ENCODE measurements at places on chromosomes 4 and X.

GRCh38 chr4:10659251-10659650, 25.3 kb downstream of the CLNK start:
- no peak for DNase-seq

DNA sequence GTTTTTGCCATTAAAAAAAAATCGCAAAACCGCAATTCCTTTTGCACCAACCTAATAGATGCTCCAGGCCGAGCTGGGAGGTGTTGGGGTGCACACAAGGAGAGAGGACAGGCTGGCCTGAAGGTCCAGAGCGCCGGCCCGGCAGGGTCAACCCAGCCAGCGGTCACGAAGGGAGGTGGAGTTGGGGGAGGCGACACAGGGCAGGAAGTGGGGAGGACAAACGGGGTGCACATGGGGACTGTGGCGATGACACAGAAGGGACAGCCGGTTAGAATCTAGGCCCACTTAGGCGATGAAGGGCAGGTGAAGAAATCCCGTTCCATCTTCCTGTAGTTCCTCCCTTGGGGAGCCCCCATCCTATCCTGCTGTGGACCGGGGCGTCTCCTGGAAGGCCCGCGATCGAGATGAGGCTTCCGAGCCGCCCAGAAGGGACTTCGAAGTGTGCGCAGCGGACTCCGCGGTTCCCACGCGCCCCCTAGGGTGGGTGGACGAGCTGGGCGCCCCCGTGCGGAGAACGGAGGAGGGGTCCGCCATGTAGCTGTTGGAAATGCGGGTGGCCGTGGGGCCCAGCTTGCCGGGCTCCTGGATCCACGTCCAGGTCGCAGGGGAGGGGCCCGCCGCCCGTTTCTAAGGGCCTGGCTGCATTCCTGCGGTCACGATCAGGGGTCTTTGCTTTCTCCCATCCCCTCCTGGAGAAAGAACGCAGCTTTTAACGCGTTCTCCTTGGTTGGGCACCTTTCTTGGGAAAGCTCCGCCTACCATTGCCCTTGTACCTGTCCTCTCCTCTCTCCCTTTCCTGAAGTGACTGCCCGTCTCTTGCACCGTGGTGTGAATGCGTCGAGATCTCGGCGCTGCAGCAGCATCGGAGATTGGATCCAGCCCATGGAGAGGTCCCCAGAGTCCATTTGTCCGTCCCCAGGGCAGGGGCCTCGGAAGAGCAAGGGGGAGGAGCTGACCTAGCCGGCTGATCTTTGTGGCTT, 17.0 kb upstream of the HPF1 start:
- DNase-seq, result peak; percentile 70

- no peak for DNase-seq
Measured at GRCh38 chr4:142559986-142560385, 286.1 kb downstream of the INPP4B start.

DNA sequence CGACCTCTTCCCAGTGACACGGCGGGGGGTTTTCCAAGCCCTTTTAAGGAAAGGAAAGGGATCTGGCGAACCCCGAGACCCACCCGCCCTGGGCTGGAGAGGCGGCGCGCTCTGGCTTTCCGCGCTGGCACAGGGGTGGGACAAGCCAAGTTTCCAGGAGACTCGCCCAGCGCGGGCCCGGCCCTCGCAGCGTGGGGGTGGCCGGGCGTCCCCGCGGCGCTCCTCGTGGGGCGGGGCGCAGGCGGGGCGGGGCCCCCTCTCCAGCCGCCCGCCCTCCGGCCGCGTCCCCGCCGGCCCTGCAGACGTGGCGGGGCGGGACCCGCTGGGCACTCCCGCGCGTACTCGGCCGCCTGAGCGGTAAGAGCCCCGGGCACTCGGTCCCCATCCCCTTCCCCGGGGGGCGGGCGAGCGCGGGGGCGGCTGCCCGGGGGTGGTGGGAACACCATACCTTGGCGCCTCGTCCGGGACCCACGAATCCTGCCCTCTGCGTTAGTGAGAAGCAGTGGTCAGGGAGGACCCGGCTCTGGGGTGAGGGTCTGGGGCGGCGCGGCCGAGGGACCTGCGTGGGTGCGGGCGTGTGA, at the start of gene FAM114A1:
TSS of gene FAM114A1 (plus strand) at position 329 of the 581 bp plus-strand sequence. CDS start 10,273 bp downstream, outside the sequence.
- DNase-seq, result no peak

GRCh38 chrX:46710927-46711623, 47.8 kb downstream of the SLC9A7 start:
- DNase-seq, result no peak

- no peak for DNase-seq
Measured at GRCh38 chrX:129641941-129642340, 12.8 kb downstream of the APLN start.

GRCh38 chr4:138821331-138821730, 194.2 kb upstream of the NOCT start:
- DNase-seq, result no peak

DNA sequence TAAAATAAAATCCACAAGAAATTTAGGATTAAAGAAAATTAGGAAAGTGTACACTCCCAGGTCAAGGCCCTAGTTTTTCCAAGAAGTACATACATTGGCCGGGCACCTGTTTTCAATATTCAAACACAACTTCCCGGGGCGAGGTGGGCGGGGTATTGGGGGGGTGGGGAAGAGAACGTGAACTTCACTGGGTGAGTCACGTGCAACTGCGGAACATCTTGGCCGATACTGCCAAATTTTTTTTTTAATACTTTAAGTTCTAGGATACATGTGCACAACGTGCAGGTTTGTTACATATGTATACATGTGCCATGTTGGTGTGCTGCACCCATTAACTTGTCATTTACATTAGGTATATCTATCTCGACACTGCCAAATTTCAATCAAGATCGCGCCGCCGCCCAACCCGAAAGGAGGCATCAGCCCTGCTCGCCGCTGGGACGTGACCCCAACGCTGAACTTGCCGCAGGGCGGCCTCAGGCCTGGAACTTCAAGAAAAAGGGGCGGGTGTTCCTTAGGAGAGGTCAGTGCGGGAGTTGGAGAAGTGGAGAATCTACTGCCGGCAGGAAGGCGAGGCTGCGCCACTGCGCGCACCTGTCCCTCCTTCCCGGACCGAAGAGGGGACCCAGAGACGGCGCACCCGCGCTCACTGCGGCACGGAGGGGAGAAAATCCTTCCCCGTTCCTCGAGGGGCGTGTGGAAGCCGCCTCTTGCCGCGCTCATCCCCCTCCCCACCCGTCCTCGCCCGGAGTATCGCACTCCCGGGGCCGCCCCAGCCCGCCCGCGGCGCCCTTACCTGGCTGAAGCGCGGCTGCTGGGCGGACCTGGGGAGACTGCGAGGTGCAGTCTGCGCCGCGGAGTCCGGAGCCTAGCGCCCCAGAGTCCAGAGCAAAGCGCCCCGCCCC, at the start of gene TEC:
TSS of gene TEC (minus strand) at position 883 of the 905 bp plus-strand sequence. CDS start 41,224 bp downstream, outside the sequence.
- DNase-seq, result peak; percentile 69

GRCh38 chr4:20544645-20545044, 155.6 kb upstream of the PACRGL start:
- DNase-seq, result peak; percentile 43

DNA sequence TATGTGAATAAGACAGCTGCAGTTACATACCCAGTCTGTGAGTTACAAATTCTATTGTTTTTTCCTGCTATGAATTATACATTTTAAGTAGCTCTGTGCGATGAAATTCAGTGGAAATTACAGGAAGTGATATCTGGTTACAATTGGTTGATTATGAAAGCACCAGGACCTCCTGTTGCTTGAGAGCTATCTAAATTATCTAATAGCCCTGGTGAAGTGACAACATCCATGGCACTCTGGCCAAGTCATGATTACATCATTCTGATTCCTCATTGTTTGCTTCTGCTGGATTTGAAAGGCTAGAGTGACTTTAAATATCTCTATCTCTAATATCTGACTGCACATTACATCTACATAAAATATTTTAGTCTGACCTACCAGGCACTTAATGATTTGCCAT, 515.0 kb downstream of the CFAP47 start:
- no peak for DNase-seq

- DNase-seq, result peak; percentile 97
Measured at GRCh38 chr4:81505004-81505598, 33.4 kb upstream of the RASGEF1B start.

- no peak for DNase-seq
Measured at GRCh38 chrX:40094041-40094899, 3.5 kb downstream of the BCOR start.

GRCh38 chr4:47425628-47426027, 37.9 kb downstream of the COMMD8 start:
- no peak for DNase-seq

DNA sequence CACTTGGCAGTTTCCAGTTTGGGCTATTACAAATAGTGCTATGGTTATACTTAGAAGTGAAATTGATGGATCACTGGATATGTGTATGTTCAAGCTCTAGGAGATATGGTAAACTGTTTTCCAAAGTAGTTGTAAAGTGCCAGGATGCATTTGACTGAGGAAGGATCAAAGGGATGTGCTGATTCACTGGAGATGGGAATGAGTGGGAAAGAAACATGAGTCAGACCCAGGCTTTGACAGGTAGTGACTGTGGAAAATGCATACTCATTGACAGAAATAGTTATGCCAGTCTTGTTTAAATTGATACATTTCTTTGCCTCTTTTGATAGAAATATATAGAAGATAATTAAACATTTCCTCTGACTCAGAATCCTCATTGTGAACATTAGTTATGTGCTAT, 77.9 kb downstream of the CEP135 start:
- DNase-seq, result no peak

GRCh38 chrX:39859991-39860861, 237.5 kb downstream of the BCOR start:
- DNase-seq, result peak; percentile 67

DNA sequence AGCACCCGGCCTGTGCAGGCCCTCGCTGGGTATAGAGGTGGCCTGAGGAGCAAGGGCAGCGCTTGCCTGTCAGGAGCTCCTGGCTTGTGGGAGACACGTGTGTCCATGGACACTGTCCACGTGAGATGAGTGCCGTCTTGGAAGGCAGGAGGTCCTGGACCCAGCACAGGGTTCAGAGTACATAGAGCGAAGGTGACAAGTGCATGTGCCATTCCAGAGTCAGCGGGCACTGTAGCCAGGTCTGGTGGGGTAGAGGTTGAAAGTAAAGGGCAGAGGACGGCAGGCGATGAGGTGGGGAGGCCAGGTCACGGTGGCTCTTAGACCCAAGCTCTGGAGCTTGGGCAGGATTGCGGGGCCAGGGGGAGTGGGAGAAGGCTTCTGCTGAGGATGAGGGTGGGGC, 28.4 kb upstream of the TADA2B start:
- no peak for DNase-seq

GRCh38 chr4:153465615-153466080, 512 bp upstream of the TMEM131L start:
- peak; percentile 37 for DNase-seq

- no peak for DNase-seq
Measured at GRCh38 chrX:10112510-10112909, 44.3 kb upstream of the CLCN4 start.

GRCh38 chr4:159046683-159047082, 56.2 kb upstream of the RAPGEF2 start:
- DNase-seq, result no peak

DNA sequence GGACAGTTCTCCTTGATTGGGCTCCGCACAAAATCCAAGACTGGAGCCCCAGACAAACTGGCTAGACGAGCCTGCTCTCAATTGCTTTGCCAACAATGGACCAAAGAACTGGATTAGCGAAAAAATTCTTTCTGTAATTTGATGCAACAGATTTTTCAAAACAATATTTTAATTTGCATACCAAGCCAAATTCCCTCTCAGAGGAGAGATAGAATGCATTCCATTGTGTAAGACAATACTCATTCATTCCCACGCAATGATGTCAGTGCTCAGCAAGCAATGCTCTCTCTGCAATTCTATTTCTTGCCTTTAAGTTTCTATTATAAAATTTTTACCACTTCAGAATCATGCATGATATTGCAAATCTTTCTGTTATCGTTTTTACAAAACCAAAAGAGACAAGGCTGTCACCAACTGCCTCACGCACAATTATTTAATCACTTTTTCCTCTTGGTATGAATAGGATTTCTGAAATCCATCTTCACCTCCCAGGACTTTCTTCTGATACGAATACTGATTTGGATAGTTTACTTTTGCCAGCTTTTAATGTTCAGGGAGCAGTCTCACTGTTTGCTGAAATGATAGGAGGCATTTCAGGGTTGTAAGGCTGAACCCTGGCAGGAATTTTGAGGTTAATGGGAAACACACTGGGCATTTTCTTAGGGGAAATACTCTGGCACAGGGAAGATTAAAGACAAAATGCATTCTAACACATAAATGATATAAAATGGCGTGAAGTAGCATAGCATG, 46.1 kb upstream of the HCCS start:
- no peak for DNase-seq

GRCh38 chr4:41632481-41633073, 94.6 kb downstream of the LIMCH1 start:
- DNase-seq, result no peak

DNA sequence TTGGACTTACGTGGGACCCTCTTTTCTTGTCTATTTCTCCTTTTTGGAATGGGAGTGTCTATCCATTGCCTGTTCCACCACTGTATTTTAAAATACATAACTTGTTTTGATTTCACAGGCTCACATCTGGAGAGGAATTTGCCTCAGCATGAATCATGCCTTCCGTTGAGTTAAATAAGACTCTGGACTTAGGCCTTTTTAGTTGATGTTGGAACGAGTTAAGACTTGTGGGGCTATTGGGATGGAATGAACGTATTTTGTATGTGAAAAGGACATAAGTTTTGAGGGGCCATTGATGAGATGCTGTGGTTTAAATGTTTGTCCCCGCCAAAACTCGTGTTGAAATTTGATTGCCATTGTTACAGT, 66.2 kb downstream of the BEX3 start:
- DNase-seq, result no peak

DNA sequence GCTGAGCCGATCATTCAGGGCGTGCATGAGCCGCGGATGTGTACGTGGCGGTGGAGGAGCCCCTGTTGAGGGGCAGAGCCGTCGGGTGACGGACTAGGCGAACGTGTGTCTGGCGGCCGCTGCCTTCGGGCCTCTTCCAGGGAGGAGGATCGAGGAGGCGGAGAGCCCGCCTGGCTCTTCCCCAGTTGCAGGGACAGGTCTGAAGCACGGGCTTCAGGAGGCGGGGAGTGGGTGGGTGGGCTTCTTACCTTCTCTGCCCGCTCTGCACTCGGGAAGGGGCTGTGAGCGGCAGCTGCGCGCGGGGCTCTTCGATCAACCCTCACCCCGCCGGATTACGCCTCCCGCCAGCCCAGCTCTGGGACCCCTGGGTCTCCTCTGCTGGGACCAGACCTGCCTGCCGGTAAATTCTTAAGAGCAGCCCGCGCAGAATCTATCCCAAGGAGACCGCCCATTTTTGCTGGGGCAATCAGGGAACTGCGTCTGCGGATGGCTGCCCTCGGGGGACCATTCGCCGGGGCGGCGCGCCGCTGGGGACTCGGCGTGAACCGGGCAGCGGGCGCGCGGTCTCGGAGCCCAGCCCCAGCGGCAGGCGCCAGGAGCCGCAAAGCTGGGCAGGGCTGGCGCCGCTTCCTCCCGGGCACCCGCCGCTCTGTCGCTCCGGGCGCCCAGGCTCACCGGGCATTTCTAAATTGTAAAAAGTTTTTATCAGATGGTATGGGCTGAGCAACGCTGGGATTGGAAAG, 4.9 kb downstream of the PLAC8 start:
- DNase-seq, result no peak

GRCh38 chr4:40969501-40969900, 219.7 kb downstream of the NSUN7 start:
- no peak for DNase-seq

- DNase-seq, result no peak
Measured at GRCh38 chr4:96406742-96407141, 566.8 kb downstream of the PDHA2 start.
